ENCODE measurements at places on chromosomes 16 and 17.
A peak's percentile ranks its signal among the peaks of the same experiment; 100 is the strongest.

- DNase-seq = no peak
Observed at GRCh38 chr16:17643935-17644334, 173.2 kb upstream of the XYLT1 start.

GRCh38 chr16:81445966-81446906, 1.6 kb downstream of the CMIP start:
- no peak for DNase-seq

- no peak for DNase-seq
Observed at GRCh38 chr17:38961413-38961812, 5.8 kb downstream of the FBXO47 start.

GRCh38 chr17:41962768-41963434, 3.7 kb upstream of the CNP start:
- DNase-seq = peak; percentile 85

DNA sequence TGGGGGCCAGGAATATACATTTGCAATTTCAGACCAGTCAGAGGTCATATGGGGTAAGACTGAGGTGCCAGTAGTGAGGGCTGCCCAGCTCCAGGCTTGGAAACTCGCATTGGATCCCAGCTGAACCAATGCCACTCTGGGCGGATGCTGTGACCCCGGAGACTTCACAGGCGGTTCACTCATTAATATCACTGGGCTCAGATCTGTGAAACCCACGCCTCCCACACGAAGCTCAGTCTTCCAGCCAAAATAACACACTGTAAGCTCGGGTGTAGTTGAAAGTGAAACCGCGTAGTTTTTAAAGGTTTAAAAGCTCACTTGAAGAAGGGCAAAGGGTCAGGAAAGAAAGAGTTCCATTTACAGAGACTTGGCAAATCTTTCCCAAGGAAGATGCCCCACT, 254.8 kb downstream of the FOXL1 start:
- peak; percentile 15 for DNase-seq

DNA sequence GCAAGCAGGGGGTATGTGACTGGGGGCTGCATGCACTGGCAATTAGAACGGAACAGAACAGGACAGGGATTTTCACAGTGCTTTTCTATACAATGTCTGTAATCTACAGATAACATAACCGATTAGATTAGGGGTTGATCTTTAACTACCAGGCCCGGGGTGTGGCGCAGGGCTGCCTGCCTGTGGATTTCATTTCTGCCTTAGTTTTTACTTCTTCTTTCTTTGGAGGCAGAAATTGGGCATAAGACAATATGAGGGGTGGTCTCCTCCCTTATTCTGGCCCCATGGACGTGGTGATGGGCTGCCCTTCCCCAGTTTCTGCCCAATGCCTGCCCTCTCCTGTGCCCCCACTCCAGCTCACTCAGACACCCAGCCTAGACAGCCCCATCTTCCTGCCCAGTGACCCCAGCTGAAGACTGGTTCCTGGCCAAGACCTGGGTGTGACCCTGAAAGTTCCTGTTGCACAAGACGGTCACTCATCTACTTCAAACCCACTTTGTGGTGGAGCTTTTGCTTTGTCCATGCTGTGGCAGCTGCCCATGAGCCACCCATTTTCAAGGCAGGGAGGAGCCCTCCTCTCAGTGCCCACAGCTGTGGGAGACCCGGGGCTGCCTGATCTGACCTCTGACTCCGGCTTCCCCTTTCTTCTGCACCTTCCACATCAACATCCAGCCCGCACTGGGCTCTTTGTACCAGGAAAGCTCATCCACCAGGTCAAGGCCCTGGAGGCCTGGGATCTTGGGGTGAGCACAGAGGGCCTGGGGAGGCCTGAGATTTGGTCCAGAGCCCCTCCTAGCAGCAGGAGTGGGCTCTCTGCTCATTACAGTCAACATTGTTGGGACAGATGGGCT, 18.6 kb downstream of the ALOX12B start:
- DNase-seq = no peak

- peak; percentile 53 for DNase-seq
Observed at GRCh38 chr16:63702981-63703590, 1418.8 kb downstream of the CDH11 start.

GRCh38 chr16:84507011-84507982, 2.8 kb upstream of the MEAK7 start:
- DNase-seq = no peak

DNA sequence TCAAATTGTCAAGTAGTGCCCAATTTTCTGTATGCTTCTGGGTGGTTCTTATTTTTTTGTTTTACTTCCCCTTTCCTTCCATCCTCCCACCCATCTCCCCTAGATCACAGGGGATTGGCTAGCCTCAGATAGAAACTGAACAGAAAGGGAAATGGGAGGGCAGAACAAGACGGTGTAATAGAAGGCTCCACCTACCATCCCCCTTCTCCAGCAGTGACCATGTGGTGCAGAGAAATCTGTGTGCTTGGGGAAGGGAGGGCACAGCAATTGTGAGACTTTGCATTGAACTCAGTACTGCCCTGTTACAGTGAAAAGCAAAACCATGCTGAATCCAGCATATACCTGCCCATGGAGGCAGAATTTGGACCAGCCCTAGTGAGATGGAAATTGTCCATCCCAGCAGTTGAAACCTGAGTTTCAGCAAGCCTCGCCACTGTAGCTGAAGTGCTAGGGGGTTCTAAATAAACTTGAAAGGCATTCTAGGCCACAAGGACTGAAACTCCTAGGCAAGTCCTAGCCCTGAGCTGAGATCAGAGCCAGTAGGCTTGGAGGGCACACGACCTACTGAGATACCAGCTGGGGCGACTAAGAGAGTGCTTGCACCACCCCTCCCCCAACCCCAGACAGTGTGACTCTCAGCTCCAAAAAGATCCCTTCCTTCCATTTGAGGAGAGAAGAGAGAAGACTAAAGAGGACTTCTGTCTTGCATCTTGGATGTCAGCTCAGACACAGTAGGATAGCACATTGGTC, 5.2 kb downstream of the SLFN11 start:
- DNase-seq = peak; percentile 57

- no peak for DNase-seq
Observed at GRCh38 chr16:20225228-20225733, 102.0 kb downstream of the GP2 start.

DNA sequence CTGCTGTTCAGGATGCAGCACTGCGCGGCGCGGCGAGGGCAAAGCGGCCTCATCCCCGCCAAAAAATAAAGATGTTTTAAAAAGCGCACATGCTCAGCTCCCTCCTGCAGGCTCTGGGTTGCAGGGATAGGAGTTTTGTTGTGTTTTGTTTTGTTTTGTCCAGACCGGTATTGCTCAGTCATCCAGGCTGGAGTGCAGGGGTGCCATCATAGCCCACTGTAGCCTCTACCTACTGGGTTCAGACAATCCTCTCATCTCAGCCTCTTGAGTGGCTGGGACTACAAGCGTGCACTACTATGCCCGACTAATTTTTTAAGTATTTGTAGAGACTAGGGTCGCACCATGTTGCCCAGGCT, 636 bp downstream of the WWOX start:
- peak; percentile 9 for DNase-seq

GRCh38 chr16:68251832-68252231, 6.7 kb downstream of the PLA2G15 start:
- peak; percentile 95 for DNase-seq

DNA sequence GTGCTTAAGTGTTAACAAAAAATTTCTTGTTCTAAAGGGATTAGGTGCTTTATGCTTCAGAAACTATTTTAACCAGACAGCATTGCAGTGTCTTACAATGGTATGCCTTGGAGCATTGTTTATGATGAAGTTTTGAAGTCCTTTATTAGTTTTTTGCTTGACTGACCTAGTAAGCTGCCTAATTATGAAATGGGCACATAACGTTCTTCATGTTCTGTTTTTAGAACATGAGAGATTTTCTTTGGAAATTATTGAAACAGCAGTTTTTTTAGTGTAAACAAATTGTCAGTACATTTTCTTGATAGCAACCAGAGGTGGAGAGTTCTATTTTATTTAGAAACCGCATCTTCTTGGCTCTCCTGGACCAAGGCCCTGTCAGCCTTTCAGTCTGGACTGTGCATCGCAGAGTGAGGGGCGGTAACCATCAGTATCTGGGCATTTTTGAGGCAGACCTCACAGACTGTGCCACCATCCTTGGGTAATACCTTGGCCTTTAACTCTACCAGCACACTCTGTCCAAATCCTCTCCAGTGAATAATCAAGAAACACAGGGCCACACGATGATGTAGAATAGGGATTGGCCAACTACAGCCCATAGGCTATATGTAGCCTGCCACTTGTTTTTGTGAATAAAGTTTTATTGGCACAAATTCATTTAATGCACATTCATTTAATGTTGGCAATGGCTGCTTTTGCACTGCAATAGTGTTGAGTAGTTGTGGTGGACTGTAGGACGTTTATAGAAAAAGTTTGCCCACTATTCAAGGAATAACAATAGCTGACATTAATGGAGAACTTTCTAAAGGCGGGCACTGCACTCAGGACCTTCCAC, 81.1 kb downstream of the VPS35L start:
- DNase-seq = no peak

DNA sequence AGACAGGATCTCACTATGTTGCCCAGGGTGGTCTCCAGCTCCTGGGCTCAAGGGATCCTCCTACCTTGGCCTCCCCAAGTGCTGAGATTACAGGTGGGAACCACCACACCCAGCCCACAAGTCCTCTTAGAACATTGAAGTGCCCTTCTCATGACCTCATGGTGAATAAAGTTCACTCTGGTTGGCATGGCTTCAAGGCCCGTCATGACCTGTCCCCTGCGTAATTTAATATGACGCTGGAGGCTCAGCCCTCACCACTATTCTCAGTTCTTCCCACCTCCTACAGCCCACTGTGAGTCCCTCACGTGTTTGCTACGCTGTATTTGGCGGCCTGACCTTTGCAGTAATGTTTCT, 1.9 kb downstream of the ENDOV start:
- DNase-seq = no peak

- DNase-seq = no peak
Observed at GRCh38 chr17:26963163-26963503, 330.8 kb upstream of the WSB1 start.

- no peak for DNase-seq
Observed at GRCh38 chr17:60840456-60840855, 162.8 kb downstream of the BCAS3 start.

GRCh38 chr17:32350666-32351418, 885 bp downstream of the ZNF207 start:
- DNase-seq = peak; percentile 54

GRCh38 chr16:19094542-19095365, 19.0 kb upstream of the ITPRIPL2 start:
- peak; percentile 84 for DNase-seq

- peak; percentile 53 for DNase-seq
Observed at GRCh38 chr16:86072328-86073102, 173.6 kb downstream of the IRF8 start.

DNA sequence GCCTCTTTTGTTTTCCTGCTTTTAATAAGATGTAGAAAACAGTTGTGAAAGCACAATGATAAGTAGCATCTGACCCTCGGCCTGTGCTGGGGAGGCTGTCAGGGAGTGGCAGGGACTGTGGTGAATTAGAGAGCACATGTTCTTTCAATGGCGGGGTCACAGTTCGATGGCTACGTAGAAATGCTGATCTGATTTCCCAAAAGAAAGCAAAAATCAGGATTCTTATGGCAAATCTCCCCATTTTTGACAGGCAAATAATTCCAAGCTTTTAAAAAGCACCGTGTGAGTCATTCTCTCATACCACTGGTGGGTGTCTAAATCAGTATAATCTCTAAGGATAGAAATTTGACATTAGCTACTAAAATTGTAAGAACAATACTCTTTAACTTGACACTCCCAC, 4.2 kb upstream of the MAPK7 start:
- no peak for DNase-seq

- no peak for DNase-seq
Observed at GRCh38 chr17:9237661-9238301, 216.5 kb downstream of the NTN1 start.

- no peak for DNase-seq
Observed at GRCh38 chr17:8518326-8518725, 82.6 kb downstream of the NDEL1 start.

DNA sequence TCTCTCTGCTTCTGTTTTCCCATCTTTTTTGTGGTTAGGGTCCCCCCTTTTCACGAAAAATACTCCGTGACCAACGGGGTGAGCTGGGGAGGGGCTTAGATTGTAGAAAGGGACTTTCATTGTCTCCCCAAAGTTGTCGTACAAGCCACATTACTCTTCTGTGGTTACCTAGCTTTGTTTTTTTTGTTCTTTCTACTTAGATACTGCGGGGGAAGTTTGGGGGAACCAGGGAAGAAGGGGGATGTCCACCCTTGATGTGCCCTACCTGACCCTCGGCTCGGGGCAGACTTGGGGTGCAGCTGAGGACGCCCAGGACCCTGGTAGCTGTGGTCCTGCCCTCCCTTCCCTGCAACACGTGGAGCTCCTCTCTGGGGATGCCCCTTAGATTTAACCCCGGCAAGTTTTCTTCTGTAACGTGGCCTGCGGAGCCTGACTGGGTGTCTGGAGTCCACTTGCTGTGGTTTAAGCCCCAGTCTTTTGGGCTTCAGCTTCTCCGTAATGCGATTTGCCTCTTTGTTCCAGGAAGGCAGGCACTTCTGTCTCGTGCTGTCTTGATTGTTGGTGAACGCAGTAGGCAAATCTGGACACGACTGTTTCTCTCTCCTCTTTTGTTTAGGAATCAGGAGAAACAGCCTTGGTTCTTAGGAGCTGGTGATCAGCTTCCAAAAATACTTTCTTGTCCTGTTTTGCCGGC, 892 bp downstream of the ABCC1 start:
- peak; percentile 59 for DNase-seq

- DNase-seq = no peak
Observed at GRCh38 chr17:55661256-55661758, 61.4 kb downstream of the TMEM100 start.

DNA sequence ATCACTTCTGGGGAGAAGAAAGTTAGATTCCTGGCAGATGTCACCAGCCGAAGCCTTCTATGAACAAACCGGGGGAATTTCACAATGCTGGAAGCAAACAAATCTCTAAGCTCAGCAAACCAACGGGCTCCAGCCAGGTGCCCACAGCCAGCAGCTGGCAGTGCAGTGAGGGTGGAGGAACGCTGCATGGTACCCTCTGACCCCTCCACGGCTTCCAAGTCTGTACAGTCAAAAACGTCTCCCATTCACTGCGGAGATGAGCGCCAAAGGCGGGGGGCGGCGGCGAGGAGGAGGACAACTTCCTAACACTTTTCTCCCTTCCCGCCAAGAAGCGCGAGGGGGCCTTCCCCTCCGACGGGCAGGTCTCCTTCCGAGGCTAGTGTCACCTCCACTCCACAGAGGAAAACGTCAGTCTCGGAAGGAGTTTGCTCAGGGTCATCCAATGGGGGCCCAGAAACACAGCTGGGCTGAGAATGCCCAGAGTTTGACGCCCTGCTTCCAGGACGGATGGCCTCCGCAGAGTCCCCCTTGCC, 924 bp downstream of the ZNF598 start:
- DNase-seq = peak; percentile 74

- DNase-seq = no peak
Observed at GRCh38 chr17:34409352-34409751, 46.3 kb upstream of the CCL1 start.

- DNase-seq = no peak
Observed at GRCh38 chr16:81632392-81633146, 146.5 kb upstream of the PLCG2 start.

GRCh38 chr17:72501404-72502370, 380.9 kb downstream of the SOX9 start:
- no peak for DNase-seq

GRCh38 chr17:72711521-72712310, 380.8 kb downstream of the SLC39A11 start:
- DNase-seq = no peak
